ENCODE measurements at places on chromosomes 6 and 20.

GRCh38 chr6:26121141-26122004 lies 34.1 kb downstream of the HFE start:
- DNase-seq = no peak

DNA sequence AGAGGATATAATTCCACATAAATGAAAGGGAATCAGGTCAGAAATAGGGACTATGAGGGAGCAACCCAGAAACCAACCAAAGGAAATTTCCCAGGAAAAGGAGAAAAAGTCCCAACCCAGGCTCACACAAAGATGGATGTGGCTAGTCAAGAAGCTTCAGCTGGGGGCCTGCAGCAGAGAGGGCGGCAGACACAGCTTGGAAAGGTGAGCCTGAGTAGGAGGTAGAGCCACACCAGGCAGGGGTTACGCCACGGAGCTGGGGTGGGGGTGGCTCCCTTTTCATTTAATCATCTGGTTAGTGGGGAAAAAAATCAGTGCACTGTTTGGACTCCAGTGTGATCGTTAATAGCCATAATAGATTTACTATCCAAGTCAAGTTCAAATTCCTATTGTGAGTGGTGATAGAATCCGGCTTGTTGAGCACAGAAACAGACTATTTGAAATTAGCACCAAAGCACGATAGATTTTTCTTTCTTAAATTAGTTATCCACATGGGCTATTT lies 220.6 kb downstream of the TPBG start:
- DNase-seq = no peak

DNA sequence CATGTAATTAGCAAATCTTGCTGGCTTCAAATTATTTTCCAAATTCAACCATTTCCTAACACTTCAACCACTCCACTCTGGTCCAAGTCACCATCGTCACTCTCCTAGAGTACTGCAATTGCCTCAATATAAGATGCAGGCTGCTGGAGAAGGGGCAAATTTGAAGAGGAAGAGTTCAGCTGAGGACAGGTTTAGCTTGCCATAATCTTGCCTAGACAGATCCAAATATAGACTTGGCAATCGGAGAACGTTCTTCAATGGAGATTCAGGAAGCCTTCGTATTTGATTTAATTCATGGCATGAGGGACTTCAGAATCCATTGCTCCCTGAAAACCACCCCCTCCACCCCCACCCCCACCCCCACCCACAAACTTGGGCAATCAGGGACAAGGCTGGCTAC lies 15.4 kb upstream of the KHDC1L start:
- no peak for DNase-seq

- no peak for DNase-seq
Measured at GRCh38 chr20:63790572-63791168, 40.4 kb downstream of the ZBTB46 start.

DNA sequence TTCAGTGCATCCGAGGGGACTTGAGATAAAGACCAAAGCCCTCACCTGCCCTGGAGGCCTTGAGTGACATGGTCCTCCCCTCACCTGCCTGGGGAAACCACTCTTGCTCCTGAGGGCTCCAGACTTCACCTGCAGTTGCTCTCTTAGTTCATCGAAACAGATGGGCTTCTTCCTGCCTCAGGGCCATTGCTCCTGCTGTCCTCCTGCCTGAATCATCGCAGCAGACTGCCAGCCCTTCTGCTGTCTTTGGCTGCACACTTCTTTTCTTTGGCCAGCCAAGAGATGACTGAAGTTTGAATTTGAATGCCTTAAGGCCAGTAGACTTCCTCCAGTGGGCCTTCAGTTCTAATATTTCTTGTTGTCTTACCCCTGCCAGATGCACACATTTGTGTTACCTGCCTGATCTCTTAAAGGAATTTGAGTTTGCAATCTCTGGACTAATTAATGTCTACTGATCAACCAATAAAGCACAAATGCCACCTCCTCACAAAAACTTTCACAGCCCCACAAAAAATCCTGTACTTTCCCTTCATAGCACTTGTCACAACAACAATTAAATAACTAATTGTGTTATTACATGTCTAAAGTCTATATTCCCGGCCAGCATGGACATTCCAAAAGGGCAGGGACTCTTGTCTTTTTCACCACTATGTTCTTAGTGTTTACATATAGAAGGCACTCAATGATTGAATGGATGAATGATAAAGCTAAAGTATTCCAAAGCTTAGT lies 56.7 kb upstream of the SGK1 start:
- no peak for DNase-seq

DNA sequence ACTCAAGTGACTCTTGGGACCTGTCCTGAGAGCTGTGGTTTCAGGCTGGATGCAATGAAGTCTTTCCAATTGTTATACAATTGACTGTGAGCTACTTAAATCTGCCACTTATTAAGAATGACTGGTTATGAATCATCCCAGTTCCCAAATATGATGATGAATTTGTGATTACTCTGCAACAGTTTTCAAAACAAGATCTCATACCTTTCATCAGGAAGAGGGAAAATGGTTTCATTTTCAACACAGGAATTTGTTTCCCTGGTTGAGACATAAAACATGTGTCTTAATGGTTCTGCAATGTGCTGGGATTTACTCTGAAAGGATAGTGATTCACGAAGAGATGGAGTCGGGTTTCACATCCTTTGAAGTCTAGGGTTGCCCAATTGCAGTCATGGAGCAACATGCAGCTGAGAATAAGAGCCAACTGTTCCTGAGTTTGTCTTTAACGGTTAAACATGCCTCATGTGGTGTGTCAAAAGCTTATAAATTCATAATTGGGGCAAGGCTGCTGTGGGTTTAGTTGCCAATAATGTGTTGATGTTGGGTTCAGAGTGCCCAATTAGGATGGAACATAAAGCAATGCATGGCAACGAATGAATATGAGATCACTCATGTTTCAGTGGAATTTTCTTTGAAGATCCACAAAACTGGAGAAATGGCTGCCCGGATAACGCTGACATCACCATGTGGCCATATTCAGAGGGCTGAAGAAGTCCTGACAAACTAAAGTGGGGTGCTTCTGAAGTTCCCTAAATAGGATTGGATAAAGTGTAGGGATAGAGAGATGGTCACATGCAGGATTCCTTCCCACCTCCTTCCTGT lies 41.0 kb downstream of the CYP24A1 start:
- DNase-seq = no peak

- DNase-seq = no peak
Measured at GRCh38 chr6:109345986-109346385, 36.3 kb downstream of the CD164 start.

- DNase-seq = no peak
Measured at GRCh38 chr20:47921408-47921807, 136.1 kb upstream of the SULF2 start.

GRCh38 chr20:40980106-40980827 lies 48.4 kb upstream of the TOP1 start:
- no peak for DNase-seq

GRCh38 chr6:148999929-149000468 lies 253.2 kb downstream of the UST start:
- no peak for DNase-seq

- DNase-seq = peak; percentile 4
Measured at GRCh38 chr20:37564388-37565133, 36.9 kb upstream of the BLCAP start.

DNA sequence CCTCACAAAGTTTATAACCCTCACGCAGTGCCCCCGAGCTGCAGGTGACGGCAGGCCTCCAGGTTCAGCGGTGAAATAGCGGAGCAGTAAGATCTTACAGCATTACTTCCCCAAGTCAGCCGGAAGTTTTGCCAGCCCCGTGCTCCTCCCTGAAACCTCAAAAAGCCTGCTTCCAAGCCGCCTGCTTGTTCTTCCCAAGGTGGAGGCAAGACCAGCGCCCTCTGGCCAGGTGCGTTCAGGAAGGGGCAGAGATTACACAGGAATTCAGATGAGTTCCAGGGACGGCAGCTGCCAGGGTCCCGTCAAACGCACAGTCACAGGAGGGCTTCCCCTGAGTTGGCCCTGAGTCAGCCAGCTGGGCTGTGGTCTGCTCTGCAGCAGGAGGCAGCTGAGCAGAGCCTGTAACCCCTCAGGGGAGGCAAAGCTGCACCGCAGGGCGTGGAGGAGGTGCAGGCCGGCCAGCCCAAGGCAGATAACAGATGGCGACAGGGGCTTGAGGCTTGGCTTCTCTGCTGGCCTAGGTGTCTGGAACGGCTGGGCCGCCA lies 124.1 kb upstream of the RPS6KA2 start:
- DNase-seq = no peak

- no peak for DNase-seq
Measured at GRCh38 chr20:57482796-57483195, 42.1 kb downstream of the CTCFL start.

- DNase-seq = no peak
Measured at GRCh38 chr6:149031201-149031858, 284.5 kb downstream of the UST start.

DNA sequence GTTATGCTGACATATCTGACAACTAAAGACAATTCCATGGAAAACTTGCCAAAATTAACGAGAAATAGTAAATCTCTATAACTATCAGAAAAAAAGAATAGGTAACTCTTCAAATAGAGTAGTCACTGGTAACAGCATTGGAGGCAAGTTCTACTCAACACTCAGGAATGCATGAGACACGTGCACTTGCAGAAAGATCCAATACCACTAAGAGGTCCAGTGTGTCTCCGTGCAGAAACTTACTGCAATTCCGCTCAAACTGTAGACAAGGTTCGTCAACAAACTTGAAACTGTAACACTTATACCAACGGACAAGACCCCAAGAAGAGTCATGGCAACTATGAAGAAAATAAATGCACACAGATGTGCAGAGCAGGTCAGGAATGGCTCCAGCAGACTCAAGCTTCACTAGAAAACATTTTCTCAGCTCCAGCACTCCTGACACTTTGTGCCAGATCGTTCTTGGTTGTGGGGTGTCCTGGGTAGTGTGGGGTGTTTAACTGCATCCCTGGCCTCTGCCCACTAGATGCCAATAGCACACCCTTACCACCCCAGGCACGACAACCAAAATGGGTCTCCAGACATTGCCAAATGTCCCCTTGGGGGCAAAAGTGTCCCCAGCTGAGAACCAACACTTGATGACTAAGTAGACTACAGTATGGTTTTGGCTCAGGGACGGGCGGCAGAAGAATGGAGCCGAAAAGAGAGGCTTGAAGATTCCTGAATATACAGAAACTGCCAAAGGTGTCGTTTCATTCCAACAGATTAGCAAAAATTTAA lies 134.8 kb downstream of the DTNBP1 start:
- DNase-seq = no peak

GRCh38 chr6:125212377-125212776 lies 58.8 kb downstream of the TPD52L1 start:
- DNase-seq = no peak

DNA sequence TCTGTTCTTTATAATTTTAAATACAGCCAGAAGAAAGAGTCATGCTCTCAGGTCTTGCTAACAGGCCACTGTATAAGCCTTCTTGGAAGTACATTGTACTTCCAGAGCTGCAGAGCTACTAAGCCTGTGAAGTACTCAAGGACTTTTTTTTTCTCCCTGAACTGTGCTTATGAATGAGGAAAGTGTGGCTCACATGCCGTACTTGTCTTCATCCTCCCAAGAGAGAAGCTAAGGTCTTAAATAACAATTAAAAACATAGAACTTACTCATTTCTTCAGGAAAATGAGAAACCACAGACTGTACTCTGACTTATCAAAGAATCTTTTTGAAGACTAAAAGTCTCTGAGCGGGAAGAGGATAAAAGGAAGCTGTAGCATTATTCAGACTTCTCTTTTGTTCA lies 218.3 kb downstream of the HTR1B start:
- DNase-seq = no peak

- DNase-seq = no peak
Measured at GRCh38 chr6:38846844-38847243, 131.7 kb downstream of the DNAH8 start.

- no peak for DNase-seq
Measured at GRCh38 chr6:53984163-53984562, 127.1 kb upstream of the MLIP start.

- peak; percentile 14 for DNase-seq
Measured at GRCh38 chr6:90156861-90157260, 139.8 kb downstream of the BACH2 start.

GRCh38 chr6:165641672-165642156 lies 21.3 kb downstream of the PDE10A start:
- DNase-seq = no peak

- peak; percentile 75 for DNase-seq
Measured at GRCh38 chr6:149484733-149485700, at the start of gene ZC3H12D. TSS of gene ZC3H12D (minus strand) at chr6:149485014. CDS start at chr6:149474543, 10,471 bp downstream.

DNA sequence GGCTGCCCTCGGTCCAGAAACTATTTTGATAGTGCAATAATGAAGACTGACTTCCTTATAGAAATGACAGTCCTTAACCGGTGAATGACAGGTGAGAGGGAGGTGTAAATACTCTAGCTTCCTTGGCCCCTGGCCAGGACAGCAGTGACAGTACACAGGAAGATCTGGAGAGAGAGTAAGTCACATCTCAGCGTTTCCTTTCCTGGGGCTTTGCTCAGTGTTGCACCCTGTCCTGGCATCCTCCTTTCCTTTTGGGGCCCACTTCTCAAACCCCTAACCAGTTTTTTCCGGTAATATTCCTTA lies 336.9 kb downstream of the CD83 start:
- peak; percentile 10 for DNase-seq

GRCh38 chr20:12598894-12599293 lies 409.9 kb upstream of the SPTLC3 start:
- no peak for DNase-seq

- DNase-seq = no peak
Measured at GRCh38 chr6:4364172-4364571, 228.8 kb upstream of the ECI2 start.

- no peak for DNase-seq
Measured at GRCh38 chr6:165811512-165811911, 148.5 kb upstream of the PDE10A start.

- no peak for DNase-seq
Measured at GRCh38 chr6:43901733-43902230, 131.8 kb downstream of the VEGFA start.

- no peak for DNase-seq
Measured at GRCh38 chr6:129481706-129482105, 228.3 kb downstream of the ARHGAP18 start.

DNA sequence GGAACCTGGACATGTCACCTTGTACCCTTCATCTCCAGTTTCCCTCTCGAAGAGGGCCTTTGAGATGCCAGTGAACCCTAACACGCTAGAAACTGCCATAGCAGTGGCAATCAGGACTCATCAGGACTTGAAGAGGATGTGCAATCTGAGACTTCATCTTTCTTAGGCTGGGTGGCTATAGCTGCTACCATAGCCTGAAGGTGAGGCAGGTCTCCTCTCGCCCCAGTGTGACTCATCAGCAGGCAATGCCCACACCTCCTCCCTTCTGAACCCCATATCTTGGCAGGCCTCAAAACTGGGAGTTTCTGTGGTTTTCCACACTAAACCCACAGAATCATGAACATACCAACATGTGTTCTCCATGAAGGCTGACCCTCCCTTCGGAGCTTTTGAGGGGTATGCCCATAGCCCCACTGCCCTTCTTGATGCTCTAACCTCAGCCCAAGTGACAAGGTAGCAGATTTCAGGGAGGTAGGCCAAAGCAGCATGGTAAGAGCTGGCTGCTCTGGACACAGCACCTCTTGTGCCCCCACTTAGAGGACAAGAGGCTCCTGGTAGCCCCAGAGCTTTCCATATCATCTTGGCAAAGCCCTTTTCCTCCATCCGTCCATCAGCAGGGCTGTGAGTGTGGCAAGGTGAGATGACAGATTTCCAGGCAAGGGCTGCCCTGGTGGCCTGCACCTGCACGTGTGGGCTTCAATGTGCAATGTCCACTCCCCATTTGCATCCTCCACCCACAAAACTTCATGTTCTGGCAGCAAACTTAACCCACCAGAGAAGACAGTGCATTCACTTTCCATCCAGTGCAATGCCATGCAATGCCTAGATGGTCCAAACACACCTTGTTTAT lies 2.6 kb downstream of the BLCAP start:
- DNase-seq = no peak

Measured in activated T-helper 1 cell treated with Interleukin-2 at 50 U/mL for 16 hours (primary cell).